ENCODE measurements at places on chromosomes 6 and 20.

- DNase-seq = no peak
Measured at GRCh38 chr6:65126667-65127066, 580.4 kb downstream of the EYS start.

- DNase-seq = peak; percentile 16
Measured at GRCh38 chr6:70547313-70547712, 19.4 kb upstream of the SDHAF4 start.

DNA sequence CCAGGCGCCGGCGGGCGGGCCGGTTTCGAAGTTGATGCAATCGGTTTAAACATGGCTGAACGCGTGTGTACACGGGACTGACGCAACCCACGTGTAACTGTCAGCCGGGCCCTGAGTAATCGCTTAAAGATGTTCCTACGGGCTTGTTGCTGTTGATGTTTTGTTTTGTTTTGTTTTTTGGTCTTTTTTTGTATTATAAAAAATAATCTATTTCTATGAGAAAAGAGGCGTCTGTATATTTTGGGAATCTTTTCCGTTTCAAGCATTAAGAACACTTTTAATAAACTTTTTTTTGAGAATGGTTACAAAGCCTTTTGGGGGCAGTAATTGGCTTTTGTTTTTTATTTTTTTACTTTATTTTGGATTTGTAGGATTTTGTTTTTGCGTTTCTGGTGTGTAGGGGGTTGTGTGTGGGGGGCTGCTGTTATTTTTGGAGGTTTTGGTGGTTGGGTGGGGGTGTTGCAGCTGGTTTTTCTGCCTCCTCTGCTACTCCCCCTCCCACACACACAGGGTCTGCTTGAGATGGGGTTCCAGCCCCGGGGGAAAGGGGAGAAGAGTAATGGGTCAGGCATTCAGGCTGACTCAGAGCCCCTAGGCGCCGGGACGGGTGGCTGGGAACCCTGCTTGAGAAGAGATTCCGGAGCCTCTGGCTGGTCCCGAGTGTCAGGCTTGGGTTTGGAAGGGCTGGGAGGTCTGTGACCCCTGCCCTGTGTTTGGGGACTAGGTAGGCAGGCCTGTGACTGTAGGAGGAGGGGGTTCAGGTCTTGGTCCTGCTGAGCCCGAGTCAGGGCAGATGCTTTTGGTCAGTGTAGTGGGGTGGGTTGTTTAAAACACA lies 2.0 kb downstream of the CEBPB start:
- peak; percentile 82 for DNase-seq

DNA sequence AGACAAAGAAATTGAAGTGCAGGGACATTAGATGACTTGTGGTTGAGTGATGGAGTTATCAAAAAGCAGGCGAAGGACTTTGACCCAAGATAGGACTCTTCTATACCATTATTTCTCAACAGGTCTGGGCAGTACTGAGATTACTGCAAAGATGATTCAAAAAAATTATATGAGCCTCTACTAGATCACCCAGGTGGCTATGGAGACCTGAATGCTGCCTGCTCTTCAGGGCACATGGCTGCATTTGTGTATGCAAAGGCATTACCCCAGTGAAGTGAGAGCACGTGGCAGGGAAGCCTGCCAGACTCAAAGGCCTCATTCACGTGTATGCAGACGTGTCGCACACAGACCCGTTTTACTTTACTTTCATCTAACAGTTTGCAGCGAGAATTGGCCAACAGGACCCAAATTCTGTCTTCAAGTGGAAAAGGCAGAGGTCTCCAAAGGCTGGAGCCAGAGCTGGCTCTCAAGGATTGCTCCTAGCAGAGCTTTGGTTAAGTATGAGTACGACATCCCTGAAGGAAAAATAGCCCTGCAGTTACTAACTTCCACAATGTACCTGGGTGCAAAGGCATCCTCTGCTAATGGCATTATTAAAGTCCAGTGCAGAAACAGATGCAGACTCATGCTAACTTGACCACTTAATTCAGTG lies 113.8 kb upstream of the ARMC2 start:
- no peak for DNase-seq

GRCh38 chr6:36697481-36697903 lies at the start of gene RAB44:
RAB44 (plus strand) TSS chr6:36697826; CDS start chr6:36704236, 6,410 bp downstream.
- DNase-seq = no peak

- no peak for DNase-seq
Measured at GRCh38 chr6:120392941-120393340, 941.3 kb downstream of the TBC1D32 start.

DNA sequence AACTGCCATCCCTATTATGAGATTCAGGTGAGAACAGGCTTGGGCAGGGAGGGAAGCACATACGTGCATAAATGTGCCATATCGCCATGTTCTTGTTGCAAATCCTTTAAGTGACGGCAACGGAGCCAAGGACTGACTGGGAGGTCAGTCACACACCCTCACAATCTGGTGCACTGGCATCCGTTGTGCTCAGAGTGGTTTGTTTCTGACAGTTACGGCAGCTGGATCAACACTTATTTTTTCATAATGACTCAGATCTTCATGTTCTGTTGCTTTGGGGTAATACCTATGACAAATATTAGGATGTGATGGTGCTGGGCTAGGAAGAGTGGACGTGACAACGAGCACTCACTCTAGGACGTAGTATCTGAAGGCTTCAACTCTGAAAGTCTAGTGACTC lies 56.2 kb upstream of the PREP start:
- DNase-seq = no peak

DNA sequence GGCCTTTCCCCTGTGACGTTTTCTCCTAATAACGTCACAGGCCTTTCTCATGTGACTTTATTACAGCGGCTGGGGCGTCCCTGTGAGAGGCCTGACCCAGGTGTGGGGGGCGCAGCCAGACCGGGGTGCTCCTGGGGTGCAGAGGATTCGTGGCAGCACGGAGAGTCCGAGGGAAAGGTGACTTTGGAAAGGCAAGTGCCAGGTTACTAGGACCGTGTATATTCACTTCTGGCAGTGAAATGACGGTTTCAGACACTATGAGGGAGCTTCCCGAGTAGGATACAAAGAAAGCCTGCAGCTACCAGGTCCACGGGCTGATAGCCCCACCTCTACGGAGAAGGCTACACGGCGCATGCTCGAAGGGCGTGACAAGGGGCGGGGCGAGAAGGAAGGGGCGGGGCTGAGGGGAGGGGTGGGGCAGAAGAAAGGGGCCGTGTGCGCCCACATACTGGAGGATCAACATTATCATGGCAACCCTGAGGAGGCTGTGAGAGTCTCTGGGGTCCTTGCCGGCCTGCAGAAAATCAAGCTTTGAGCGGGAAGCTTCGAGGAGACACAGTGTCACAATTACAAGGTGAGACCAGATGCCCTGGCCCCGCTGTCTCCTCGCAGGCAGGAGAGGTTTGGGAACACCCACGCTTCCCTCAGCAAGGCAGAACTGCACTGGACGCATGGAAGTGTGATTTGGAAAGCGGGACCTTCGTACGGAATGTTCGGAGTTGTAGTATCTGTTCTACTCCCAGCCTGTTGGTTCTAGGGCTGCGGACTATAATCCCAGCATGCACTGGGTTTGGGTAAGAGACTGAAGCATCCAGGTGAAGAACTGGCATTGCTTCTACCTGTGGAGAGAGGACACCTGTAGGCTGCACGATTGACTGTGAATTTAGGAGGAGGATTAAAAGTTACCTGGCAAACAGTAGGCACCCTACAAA lies 54.4 kb upstream of the ZNF337 start:
- DNase-seq = peak; percentile 84

GRCh38 chr6:72873433-72873832 lies 251.6 kb downstream of the KCNQ5 start:
- no peak for DNase-seq

DNA sequence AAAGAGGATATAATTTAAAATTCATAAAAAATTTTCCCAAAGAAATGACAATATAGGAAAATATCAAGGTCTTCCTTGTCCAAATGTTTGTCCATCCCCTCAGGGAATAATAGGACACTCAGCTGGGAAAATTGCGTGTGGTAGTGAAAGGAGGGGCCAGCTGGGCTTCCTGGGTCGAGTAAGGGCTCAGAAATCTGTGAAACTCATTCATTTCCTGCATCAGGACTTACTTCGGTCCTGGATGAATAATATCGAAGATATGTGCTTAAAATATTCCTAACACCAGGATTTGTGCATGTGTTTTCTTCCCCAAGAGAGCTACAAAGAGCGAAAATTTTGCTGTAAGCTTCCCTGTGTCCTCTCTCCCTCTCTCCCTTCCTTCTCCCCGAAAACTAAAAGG lies 118.2 kb upstream of the GJE1 start:
- DNase-seq = no peak

DNA sequence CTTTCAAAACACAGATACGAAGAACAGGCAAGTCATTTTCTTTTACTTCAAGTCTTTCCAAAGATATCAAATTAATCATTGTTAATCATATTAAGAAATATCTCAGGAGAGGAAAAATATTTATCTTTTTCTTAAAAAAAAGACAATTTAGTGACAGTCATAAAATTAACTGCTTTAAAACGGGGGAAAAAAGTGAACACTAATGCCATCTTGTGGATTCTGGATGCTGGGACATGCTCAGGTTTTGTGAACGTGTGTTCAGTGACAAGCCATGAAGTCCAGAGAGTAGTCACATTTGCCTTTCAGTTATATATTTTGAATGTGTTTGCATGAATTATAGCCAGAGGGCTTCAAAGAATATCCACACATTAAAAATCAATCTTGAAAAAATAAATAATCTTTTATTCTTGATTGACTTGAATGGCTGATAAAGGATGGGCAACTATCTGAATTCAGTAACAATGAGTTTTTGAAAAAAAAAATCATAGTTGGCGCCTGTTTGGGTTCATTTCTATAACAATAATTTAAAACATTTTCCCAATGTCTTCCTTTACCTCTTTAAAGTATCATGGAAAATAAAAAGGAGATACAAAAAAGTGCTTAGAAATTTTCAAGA lies 74.7 kb upstream of the NOX3 start:
- peak; percentile 30 for DNase-seq

DNA sequence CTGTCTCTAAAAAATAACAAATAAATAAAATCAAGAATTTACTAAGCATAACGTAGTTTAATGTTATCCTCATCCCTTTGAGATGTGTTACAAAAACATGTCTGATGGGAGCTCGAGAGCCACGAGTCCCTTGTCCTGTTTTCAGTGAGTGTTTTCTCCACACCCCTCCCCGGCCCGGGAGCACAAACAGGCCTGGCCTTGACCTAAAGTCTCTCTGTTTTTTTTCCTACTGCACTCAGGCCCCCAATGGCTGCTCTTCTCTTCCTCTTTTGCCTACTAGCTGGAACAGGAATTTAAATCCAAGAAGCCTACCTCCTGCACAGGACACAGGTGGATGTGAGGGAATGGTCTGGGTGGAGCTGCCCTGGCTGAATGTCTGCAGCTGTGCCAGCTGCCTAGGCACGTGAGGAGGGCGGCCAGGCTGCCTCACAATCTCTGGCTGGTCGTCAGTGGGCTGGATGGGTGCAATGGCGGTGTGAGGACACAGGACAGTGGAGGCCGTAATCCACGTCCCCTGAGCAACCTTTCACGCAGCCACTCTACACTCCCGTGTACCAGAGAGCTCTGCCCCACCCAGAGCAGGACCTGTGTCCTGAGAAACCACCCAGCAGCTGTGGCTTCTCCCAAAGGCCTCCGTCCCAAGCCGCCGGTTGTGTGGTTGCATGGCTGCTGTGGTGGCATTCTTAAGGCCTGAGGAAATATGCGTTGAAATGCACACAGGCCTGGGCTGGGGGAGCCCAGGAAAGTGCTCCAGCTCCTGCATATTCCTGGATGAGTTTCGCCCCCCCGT lies 117.5 kb downstream of the FAM120B start:
- DNase-seq = no peak

- DNase-seq = no peak
Measured at GRCh38 chr6:135439549-135439948, 58.0 kb downstream of the AHI1 start.

All from HuH-7 (cell line).